ENCODE measurements at places on chromosomes 11 and 22.

- no peak overlapping the region for H3K4me3 ChIP-seq
- no peaks in the 10 kb centered on the region for H3K27me3 ChIP-seq
- no peak overlapping the region for H3K27ac ChIP-seq
- no peaks in the 10 kb centered on the region for H3K36me3 ChIP-seq
- peaks cover 16% of the 10 kb centered on the region for H3K4me1 ChIP-seq
These were observed 27.2 kb downstream of the NAV2 start for GRCh38 chr11:19739872-19740271.

DNA sequence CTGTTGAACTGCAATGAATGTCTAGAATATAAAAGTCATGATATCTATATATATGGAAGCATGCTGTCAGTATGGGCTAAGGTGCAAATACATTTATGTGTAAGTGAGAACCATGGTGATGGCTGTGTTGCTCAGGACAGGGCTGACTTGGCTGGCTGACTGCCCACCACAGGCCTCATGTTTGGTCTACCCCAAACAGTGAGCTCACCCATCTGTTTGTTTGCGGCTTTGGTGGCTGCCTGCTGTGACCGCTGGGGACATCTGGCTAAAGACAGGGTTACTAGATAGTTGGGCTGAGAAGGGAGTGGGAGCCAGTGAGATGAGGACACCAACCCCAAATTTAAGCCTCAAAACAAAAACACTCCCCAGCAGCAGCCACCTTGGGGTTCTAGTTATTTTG, 6.3 kb downstream of the CD44 start:
- no peak overlapping the region for H3K4me3 ChIP-seq
- H3K27ac ChIP-seq, result no peak overlapping the region
- no peaks in the 10 kb centered on the region for H3K36me3 ChIP-seq

GRCh38 chr11:13207665-13208594, 69.7 kb upstream of the BMAL1 start:
- no peak overlapping the region for H3K4me3 ChIP-seq
- H3K27ac ChIP-seq, result no peak overlapping the region
- peaks cover 15% of the 10 kb centered on the region for H3K4me1 ChIP-seq
- no peaks in the 10 kb centered on the region for H3K27me3 ChIP-seq

DNA sequence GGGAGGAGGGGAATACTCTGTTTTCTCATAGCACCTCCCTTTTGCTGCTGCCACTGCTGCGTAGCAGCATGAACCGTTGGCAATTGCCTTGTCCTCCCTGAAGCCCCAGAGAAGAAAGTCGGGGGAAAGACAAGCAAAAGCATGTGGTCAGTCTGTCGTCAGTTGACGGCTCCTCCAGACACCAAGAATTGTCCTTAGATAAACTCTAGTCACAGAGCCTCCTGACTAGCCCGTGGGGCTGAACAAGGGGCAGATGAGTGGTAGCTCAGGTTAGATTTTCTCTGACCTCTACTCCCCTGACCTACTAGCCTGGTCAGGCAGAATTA, 126.4 kb upstream of the HSD17B12 start:
- H3K27ac ChIP-seq, result no peak overlapping the region
- no peak overlapping the region for H3K4me3 ChIP-seq
- H3K4me1 ChIP-seq, result peaks cover 53% of the 10 kb centered on the region
- no peak for DNase-seq
- peaks cover 25% of the 10 kb centered on the region for H3K27me3 ChIP-seq

DNA sequence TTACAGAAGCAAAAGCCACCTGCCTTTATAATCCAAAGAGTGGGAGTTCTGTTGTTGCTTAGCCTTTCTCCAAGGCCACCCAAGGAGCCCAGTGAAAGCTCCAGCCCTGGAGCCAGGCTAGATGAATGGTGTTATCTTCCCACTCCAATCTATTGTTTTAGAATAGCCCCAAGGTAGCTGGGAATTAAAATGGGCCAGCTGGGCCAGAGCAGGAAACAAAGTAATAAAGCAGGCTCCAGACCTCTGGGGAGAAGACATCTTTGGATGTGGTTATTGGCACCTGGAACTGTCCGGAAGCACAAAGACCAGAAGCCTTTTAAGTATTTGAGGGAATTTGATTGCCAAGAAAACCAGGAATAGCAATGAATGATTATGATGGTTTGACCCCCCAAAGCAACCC, 8.8 kb downstream of the C11orf96 start:
- peak; percentile 37 for DNase-seq
- H3K27me3 ChIP-seq, result peaks cover 2% of the 10 kb centered on the region
- peaks cover 14% of the 10 kb centered on the region for H3K4me1 ChIP-seq
- no peak overlapping the region for H3K4me3 ChIP-seq
- H3K36me3 ChIP-seq, result no peaks in the 10 kb centered on the region

DNA sequence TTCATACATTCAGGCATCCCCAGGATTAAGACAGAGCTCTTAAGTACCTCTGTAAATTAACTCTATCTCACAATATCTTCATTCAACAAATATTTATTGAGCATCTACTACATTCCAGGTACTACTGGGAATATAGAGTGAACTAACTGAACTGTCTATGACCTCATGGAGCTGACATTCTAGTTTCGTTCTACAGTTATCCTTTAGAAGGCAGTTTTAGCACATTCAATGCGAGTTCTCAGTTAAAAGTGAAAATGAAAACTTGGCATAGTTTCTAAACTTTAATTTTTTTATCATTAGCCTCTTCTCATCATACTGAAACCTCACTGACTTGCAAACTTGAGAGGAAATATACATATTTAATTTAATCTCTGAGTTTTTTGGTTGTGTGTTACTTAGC, 10.7 kb upstream of the MS4A6E start:
- no peak overlapping the region for H3K4me3 ChIP-seq
- peaks cover 1% of the 10 kb centered on the region for H3K4me1 ChIP-seq
- DNase-seq, result no peak
- H3K36me3 ChIP-seq, result no peaks in the 10 kb centered on the region
- no peaks in the 10 kb centered on the region for H3K27me3 ChIP-seq

DNA sequence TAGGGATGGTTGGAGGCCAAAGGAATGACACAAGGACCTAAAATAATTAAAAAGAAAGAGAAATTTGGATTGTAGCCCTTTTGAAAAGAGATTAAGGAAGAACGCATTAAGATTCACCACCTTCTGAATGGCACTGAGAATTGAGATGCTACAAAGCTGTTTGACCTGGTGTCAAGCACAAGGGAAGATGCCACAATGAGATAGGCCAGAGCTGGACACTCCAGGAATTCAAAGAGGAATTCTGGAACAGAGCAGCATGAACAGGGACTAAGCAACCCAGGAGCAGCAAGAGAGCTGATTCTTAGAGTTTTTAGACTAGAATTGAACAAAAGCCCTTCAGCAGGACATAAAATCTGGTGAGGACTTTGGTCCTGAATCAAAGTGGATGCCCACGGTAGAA, 11.6 kb upstream of the CECR2 start:
- peak; percentile 51 for DNase-seq
- no peaks in the 10 kb centered on the region for H3K36me3 ChIP-seq
- peaks cover 23% of the 10 kb centered on the region for H3K4me1 ChIP-seq
- H3K27ac ChIP-seq, result peak overlapping the region; percentile 55
- H3K27me3 ChIP-seq, result no peaks in the 10 kb centered on the region
- H3K4me3 ChIP-seq, result no peak overlapping the region

- peak overlapping the region; percentile 75 for H3K4me3 ChIP-seq
- peaks cover 60% of the 10 kb centered on the region for H3K27me3 ChIP-seq
- H3K4me1 ChIP-seq, result peaks cover 34% of the 10 kb centered on the region
- peak; percentile 44 for DNase-seq
- no peak overlapping the region for H3K27ac ChIP-seq
These were observed 568 bp downstream of the SCUBE1 start for GRCh38 chr22:43342347-43343261.

- peaks cover 8% of the 10 kb centered on the region for H3K4me1 ChIP-seq
- no peaks in the 10 kb centered on the region for H3K27me3 ChIP-seq
These were observed 906 bp downstream of the CCDC90B start for GRCh38 chr11:83285151-83285770.

Data from neural progenitor cell (in vitro differentiated cells).